ENCODE measurements at places on chromosomes 3 and 15.

- DNase-seq: no peak
Observed at GRCh38 chr3:151037746-151038477, 47.6 kb upstream of the MED12L start.

- DNase-seq: no peak
Observed at GRCh38 chr3:132253262-132253878, 63.8 kb upstream of the ACP3 start.

- no peak for DNase-seq
Observed at GRCh38 chr15:78840661-78841375, 29.6 kb upstream of the ADAMTS7 start.

DNA sequence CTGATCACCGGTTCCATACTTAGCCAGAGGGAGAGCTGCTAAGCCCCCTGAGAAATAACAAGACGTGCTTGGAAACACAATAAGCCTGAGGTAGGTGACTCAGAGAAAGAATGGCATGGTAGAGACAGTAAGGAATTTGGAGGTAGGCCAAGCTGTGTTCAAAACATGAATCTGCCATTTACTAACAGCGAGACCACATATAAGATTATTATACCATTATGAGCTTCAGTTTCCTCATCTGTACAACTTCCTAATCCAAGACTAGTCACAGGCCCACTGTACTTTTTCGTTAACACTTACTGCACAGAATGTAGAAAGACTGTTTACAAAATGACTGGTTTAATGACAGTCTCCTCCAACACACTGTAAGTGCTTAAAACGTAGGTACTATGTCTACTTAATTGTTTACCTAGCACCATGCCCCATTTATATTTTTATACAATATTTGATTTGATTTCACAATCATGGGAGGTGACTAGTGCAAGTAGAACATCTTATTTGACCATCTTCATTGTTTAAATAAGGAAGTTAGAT lies 25.7 kb downstream of the ATOSA start:
- no peak for DNase-seq

DNA sequence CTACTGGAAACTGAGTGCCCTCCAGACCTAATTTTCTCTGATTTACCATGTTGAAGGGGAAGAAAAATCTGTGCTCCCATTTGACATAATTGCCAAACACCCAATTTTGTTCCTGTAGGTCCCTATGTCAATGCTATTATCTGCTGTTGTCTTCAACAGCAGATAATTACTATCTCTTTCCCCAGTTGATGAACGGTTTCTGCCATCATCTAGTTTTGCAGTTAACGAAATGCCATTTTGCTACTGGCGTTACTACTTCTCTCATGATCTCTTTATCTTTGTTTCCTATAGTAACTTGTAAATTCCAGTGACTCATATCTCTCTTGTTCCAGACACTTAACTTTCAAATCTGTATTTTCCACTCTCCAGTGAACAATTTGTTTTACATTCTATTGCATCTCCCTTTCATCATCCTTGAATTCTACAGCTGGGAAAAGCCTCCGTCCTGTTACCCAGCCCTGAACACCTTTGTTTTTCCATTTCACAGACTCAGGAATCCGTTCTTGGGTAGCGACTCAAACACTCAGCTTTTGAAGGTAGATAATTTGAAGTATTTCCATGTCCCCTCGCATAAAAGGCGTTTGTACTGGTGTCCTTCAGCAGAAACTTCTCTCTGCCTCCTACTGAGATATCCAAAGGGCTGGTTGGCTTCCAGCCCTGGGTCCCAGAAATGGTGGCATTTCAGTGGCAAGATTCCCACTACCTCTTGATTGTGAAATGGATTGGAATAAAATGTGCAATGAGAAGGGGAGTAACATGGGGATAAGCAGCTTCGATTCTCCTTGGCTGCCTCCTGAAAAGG lies 111.7 kb downstream of the FOXB1 start:
- DNase-seq: no peak

DNA sequence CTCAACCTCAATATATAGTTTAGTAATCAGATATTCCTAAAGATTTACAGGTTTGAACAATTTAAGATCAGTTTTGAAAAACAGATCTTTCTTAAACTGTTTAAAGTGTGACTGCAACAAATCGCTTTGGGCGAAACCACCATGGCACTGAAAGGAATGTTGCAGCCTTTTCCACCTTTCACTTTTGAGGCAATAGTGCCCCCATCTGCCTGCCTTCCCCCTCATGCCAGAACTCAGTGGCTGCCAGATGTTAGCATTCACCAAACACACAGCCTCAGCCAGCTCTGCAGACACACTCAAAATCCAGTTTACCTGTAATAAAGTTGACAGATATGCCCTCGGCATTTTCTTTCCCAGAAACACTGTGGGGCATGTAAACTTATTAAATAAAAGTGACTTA lies 3.3 kb downstream of the LYSMD4 start:
- DNase-seq: no peak

DNA sequence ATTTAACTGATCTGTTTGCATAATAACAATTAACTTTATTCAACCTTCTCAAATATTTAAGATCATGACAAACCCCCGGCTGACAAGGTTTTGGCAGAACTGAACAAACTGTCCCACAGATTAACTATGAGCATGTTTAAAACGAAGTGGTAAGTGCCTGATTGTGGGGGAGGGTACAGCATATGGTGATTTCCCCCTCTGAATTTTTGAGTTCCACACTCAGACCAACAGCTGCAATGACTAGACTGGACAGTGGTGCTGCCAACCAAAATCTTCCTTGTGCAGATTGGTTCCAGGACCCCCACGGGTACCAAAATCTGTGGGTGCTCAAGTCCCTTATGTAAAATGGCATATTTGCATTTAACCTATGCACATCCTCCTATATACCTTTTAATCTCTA lies 449.5 kb downstream of the SHQ1 start:
- DNase-seq: no peak

- DNase-seq: no peak
Observed at GRCh38 chr3:190073264-190074008, 47.3 kb downstream of the P3H2 start.

Measured in NCI-H1436 treated with DMSO at 0.1 percent for 48 hours (cell line).